ENCODE measurements at places on chromosomes 1 and 21.

- no peak for DNase-seq
Observed at GRCh38 chr1:231020816-231021215, 19.2 kb downstream of the FAM89A start.

DNA sequence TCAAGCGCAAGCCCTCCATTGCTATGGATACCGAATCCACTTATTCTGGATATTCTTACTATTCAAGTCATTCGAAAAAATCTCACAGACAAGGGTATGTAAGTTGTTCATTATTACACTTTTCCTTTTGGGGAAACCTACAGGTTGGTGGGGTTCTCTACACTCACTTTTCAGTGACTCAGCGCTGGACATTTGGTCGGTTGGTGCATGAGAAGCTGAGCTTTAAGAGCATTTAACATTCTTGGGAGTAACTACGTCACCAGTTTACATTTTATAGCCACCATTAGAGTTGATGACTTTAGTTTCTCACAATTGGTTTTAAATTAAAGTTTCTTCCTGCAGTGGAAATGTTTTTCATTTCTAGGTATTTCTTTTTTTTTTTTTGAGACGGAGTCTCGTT is 9.6 kb downstream of the VANGL1 start:
- DNase-seq, result no peak

DNA sequence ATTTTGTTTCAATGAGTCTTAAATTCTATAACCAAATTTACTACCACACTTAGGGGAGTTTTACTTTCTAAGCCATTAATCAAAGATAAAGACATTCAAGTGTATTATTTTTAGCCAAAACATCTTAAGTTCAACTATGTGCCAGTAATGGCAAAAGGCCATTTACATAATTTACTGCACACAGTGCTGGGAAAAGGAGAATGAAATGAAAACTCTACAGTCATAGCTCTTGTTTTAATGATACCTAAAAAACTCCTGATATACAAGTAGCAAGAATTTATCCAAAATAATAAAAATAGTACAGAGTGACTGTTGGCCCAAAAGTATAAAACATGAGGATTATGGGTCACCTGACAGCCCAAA is 42.4 kb upstream of the C1orf198 start:
- DNase-seq, result no peak

DNA sequence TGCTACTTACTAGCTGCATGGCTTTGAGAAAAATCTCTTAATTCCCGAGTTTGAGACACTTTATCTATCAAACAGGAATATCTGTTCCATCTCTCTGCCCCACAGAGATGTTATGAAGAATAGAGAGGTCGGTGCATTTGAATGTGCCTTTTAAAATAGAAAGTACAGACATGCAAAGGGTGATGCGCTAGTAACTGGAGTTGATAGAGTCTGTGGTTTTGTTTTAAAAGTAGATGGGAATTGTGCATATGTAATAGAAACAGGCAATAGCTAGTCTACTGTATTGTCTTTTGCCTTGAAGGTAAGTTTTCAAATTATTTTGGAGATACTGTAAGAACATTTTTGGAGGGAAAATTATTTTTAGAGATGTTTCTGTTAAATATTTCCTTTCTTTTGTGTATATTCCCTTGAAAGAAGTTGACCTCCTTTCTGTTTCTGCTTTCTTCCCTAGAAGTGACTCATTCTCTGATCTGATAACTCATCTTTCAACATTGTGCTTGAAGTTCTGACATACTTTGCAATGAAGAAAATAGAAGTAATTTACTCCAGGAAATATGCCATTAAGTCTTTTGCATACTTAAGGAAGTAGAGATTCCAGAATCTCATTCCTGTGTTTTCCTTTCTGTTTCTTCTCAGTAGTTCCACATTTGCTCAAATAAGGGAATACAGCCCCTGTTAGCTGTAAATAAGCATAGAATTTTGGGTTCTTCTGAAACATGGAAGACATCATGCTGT is 151.6 kb downstream of the SDCCAG8 start:
- DNase-seq, result no peak

GRCh38 chr1:67814121-67814772 is 19.0 kb downstream of the GNG12 start:
- DNase-seq, result no peak

DNA sequence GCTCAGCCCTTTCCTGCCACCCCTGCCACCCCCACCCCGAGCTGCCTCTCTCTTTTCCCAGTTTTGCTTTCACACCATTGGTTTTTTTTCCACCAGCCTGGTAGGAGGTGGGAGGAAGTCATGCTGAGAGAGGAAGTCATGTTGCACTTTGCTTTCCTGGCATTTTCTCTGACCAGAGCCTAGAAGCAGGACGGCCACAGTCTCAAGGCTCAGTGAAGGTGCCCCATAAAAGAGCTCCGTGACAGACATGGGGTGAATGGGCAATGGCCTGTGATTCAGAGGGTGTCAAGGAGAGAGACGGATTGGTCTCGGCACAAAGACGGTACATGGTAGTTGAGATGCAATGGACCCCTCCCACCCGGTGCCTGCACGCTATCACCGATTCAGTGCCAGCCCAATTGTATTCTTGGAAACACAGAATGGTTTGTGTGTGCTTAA is 42.1 kb upstream of the DMRTB1 start:
- no peak for DNase-seq
